ENCODE measurements at places on chromosomes 16 and 17.
A peak's percentile ranks its signal among the peaks of the same experiment; 100 is the strongest.

DNA sequence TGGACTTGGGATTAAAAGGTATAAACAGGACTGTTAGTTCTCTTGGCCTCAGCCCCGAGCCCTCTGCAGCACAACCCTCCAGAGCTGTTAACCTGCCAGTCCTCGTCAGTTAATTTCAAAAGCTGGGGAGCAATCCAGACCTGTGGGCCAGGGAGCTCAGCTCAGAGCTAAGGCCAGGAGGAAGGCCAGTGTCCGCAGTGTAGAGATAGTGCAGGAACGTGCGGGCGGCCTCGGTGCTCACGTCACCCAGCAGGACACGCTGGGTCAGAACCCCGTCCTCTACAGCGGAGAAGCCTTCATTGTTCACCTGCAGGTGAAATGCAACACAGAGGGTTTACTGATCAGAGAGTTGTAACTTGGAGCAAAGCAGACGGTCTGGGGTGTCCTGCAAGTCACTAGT is 15.4 kb upstream of the NLRC3 start:
- DNase-seq: no peak

DNA sequence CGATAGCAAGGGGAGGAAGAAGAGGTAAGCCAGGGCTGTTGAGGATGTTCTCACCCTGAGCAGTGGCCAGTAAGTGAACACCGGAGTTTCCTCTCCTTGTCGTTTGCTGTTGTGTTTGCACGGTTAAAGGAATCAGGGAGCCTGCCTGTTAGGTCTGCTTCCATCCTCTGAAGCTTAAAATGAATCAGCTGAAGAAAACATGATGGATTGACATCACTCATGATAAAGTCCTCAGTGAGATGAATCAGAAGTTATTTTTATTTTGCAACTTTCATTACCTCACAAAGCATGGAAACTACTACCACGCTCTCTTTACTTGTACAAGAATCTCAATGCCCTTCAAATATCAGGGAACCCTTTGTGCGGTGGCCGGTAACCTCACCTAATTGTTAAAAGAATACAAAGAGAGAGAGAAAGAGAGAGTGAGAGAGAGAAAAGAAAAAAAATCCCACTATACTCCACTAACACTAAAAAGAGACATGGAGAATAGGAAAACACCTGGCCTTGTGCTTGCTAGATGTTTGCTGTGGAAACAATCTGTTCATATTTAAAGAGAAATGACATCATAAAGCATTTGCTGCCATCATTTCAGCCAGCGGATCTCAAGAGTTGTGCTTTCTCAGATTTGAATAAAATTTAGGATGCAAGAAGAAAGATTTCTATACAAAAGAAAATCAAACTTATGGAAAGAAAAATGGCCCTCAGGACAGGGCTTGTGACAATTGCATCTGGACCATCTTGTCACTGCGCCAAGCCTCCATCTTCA is 441.6 kb upstream of the SALL1 start:
- no peak for DNase-seq

DNA sequence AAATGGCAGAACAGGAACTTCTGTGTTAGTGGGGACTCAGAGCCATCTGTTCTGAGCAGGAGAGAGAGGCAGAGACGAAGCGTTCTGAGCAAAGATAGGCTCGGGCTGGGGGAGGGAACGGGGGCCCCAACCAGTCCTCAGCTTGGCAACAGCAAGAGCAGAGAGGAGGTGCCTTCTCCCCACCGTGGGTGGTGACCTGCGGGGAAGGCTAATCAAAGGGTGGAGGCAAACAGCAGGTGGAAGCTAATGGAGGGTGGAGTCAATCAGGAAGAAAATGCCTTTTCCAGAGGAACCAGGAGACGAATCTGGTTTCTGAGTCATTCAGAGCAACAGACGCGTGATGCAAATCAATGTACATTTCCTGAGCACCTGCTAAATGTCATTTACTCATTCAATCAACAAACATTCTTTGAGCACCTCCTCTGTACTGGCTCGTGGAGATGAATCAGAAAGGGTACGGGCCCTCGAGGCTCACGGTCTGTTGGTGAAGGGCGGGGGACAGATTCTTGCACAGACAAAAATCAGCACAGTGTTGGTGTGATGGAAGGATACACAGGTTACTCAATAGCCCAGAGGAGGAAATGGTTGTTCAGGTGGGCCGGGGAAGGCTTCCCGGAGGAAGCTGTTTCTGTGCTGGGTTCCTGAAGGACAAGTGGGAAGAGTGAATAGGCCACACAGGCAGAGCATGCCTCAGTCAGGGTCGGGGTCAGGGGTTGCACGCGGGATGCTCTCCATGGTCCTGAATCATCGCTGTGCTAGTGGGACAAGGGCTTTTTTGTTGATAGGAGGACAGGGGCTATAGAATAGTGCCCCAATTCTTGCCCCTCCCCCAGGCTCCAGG is 5.7 kb upstream of the SPNS2 start:
- peak; percentile 29 for DNase-seq

DNA sequence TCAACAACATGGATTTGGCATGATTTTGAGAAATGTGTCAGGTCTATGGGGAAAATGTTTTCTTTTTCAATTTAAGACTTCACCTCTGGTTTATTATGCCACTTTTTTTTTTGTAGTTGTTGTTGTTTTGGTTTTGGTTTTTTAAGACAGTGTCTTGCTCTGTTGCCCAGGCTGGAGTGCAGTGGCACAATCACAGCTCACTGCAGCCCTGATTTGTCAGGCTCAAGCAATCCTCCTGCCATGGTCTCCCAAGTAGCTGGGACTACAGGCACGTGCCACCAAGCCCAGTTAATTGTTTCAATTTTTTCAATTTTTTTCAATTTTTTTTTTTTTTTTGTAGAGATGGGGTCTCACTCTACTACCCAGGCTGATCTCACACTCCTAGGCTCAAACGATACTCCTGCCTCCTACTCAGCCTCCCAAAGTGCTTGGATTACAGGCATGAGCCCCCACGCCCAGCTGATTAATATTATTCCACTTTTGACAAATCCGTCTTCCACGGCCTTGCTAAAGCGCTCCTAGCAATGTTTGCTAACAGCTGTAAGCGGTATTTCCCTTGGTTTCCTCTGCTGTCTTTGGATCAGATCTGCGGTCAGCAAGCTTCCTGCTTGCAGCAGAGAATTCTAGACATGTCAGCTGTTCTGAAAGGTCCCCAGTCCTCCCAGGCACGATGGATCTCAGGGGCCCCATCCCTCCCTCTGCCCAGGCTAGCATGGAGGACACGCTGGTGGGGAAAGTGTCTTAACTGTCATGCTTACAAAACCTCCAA is 7.0 kb upstream of the MILR1 start:
- peak; percentile 72 for DNase-seq
